Urothelium cell line (cell line): ENCODE measurements at places on chromosomes 7 and 10.
A peak's percentile ranks its signal among the peaks of the same experiment; 100 is the strongest.

- DNase-seq = no peak
Observed at GRCh38 chr10:54985732-54986131, 184.7 kb upstream of the PCDH15 start.

GRCh38 chr10:69182005-69182404, 2.0 kb downstream of the SUPV3L1 start:
- DNase-seq = no peak

- no peak for DNase-seq
Observed at GRCh38 chr7:37071124-37071523, 346.8 kb upstream of the AOAH start.

- DNase-seq = no peak
Observed at GRCh38 chr10:13158401-13158800, 3.0 kb upstream of the MCM10 start.

DNA sequence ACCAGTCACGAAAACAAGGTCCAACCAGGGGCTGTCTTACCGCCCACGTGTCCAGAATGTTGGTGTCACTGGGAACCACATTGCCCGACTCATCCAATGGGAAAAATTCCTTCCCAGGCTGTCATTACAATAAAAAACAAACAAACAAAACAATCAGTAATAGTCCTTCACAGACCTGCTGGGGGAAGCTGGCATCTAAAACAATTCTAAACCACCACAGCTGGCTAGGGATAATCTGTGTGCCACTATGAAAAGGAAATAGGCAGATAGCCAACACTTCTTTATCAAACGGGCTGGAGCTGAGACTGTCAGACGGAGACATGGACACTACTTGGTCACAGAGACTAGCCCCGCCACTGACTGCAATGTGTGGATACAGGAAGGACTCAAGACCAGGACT, 9.2 kb downstream of the AKR1B1 start:
- DNase-seq = no peak

DNA sequence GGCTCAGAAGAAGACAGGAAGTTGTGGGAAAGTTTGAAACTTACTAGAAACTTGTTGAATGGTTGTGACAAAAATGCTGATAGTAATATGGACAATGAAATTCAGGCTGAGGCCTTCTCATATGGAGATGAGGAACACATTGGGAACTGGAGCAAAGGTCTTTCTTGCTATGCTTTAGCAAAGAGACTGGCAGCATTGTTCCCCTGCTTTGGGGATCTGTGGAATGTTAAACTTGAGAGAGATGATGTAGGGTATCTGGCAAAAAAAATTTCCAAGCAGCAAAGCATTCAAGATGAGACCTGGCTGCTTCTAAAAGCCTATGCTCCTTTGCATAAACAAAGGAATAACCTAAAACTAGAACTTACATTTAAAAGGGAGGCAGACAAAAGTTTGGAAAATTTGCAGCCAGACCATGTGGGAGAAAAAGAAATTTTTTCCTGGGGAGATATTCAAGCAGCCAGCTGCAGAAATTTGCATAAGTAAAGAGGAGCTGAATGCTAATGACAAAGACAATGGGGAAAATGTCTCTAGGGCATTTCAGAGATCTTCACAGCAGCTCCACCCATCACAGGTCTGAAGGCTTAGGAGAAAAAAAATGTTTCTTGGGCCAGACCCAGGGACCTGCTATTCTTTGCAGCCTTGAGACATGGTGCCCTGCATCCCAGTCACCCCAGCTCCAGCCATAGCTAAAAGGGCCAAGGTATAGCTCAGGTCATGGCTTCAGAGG, 16.5 kb upstream of the KCND2 start:
- no peak for DNase-seq

- no peak for DNase-seq
Observed at GRCh38 chr7:80634505-80634904, 3.9 kb upstream of the CD36 start.

DNA sequence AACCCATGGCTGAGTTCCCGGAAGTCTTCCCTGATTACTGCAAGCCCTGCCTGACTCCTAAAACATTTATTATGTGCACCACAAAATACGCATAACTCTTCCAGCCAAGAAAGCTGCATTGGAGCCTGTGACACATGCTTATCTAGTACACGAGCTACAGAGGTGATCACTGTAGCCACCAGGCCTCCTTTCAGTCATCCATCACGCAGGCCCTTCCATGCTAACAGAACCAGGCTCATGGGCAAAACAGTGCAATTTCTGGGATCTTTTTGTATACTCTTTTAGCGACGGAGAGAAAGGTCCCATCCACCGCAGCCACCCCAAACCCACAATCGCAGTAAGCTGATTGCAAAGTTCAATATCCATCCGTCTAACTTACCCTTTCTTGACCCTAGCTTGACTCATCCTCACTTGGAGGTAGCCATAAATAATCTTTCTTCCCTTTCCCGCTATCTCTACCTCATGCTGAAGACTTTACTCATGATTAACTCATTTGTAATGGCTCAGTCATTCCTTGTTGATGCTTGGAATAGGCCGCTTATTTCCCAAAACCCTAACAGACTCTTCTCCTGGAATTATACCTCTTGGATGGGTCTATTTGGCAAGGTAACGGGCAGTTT, 1203.5 kb downstream of the TYW1 start:
- no peak for DNase-seq

DNA sequence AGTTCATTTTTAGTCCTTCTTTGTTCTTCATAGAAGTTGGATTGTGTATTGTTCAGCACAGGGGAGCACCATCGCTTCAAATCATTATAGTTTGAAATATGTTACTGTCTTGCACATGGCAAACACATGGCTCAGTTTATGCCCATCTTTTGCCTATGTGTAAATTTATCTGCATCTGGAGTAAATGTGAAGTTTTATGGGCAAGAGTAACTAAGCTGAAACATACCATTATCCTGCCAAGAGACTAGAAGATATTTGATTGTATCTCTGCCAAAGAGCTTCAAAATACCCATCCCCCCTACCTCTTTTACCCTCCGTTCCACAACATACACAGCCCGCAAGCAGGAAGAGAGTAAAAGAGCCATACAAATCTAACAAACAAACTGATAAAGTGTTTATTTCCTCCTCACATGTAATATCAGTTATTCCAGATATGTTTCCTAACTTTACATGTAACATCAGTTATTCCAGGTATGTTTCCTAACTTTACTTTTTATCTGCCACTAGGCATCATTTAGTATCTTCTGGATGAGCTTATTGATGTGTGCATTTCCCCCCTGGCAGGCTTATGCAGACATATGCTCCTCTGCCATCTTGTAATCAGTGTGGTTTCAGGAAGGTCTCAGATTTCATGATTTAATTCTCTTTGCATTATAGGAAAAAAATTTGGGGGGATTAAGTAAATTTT, 127.7 kb downstream of the SRI start:
- DNase-seq = no peak

DNA sequence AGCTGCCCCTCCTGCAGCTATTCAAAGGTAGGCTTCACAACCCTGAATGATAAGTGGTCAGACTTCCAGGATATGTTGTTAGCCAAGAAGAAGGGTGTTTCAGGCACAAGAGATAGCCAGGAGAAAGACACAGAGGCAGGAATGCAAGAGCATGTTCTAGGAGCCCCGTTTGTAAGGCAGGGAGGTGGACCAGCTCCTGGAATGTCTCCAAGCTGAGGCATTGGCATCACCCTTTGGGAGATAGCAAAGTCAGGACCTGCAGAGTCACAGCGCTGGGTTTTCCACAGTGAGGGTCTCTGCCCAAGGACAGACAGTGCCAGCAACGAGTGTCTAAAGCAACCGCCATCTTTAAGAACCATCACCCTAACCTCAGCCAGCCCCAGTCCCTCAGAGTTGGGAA, 484.5 kb upstream of the ZMIZ1 start:
- no peak for DNase-seq

DNA sequence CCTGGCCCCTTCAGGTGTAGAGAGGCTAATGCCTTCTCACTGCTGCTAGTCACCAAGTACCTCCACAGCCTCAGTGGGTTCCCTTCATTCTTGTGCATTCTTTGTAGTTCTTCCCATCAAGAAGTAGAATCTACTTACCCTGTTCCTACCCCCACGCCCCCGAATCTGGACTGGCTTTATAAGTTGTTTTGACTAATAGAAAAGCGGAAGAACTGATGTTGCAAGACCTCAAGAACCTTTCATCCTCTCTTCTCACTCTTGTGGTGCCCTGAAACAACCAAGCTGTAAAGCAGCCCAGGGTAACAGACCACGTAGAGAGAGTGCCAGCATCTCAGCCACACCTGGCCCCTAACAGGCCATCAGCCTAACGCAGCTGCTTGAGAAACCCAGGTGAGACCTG, 23.2 kb upstream of the LAMB1 start:
- no peak for DNase-seq

DNA sequence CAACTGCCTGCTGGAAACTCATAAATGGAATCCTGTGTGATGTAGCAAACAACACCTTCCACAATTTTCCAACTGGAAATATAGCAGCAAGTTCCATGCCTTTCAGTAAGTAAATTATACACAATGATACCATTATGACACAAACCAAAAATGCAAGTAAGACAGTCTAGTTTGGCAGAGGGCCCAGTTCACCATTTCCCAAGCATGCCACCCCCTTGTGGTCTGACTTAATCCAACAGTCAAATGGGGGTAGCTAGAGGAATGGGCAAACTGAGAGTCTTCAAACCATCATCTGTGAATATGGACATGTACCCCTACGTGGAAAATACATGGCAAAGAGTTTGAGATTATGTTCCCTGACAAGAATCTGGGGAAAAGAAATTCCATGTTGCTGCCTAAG, 137.6 kb upstream of the VWC2 start:
- no peak for DNase-seq

DNA sequence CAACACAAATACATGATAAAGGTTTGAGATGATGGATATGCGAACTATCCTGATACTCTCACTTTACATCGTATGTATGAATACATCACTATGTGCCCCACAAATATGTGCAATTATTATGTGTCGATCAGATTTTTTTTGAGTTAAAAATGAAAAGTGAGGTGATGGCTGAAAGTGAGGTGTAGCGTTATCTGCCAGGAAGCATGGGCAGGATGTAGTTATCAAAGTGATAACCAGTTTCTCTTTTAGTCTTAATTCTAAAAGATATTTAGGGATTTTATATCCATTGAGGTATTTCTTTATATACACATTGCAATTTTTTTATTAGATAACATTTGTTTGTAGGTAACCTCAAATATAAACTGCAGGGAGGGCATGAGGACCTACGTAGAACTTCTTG, 15.6 kb upstream of the KLF6 start:
- no peak for DNase-seq

DNA sequence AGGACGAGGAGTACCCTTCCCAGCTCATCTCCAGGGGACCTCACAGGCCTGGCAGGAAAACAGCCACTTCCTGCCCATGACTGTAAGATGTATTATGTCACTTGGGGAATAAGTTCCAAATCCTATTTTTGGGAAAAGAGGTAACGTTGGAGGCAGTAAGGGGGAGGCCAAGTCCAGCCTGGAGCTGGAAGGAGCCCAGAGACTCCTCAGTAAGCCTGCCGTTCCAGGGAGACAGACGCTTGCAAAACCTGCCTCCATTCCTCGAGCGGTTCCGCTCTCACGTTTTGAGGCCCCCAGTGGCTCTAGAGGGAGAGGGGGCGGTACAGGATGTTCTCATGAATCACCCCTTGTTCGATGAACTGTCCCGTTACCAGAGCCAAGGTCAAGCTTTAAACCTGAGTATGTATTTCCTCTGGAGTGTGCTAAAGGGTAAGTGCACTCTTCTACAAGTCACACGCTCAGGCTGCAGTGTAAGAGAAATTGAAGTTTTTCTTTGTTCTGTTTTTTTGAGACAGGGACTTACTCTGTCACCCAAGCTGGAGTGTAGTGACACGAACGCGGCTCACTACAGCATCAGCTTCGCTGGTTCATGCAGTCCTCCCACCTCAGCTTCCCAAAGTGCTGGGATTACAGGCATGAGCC, 45.5 kb upstream of the CYTH3 start:
- peak; percentile 87 for DNase-seq

GRCh38 chr7:29019387-29019786, 61.3 kb upstream of the TRIL start:
- DNase-seq = no peak

GRCh38 chr10:58300676-58301075, 31.7 kb downstream of the CISD1 start:
- no peak for DNase-seq

GRCh38 chr10:2786251-2786650, 281.1 kb upstream of the PFKP start:
- no peak for DNase-seq

GRCh38 chr10:36801660-36802059, 323.7 kb upstream of the ANKRD30A start:
- no peak for DNase-seq

DNA sequence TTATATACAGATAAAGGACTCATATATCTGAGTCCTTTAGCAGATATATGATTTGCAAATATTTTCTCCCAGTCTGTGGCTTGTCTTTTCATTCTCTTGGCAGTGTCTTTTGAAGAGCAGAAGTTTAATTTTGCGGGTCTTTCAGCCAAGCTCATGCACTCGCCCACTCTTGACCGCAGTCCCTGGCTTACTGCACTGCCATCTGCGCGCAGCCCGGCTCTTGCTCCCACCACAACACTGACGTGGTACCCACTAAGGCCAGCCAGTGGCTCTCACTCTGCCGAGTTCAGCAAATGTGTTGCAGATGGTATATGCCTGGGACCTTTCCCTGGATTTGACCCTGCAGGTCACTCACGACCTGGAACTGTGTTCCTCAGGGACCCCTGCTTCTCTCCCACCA, 74.3 kb downstream of the CDH23 start:
- DNase-seq = no peak

- peak; percentile 89 for DNase-seq
Observed at GRCh38 chr7:28020302-28020940, 160.2 kb downstream of the JAZF1 start.

DNA sequence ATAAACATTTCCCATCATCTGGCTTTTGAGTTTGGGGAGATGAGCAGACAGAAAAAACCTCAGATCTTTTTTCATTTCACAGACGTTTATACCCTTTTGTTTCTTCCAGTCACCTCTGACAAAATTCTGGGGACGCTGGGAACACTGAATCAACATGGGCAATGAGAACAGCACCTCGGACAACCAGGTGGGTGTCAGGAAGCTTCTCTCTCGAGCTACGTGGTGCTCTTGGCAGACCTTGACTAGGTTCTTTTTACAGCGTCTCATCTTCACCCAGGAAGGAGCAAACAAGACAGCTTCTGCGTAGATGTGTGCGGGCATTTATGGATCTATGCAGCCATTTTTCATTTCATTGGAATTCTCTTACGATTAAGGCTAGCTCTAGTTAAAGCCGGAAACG, 32.9 kb downstream of the TACC2 start:
- DNase-seq = no peak

- DNase-seq = no peak
Observed at GRCh38 chr7:98807068-98808048, 62.5 kb downstream of the TMEM130 start.
